ENCODE measurements at places on chromosomes 2 and 18.

- H3K27me3 ChIP-seq = peaks cover 43% of the 10 kb centered on the region
- DNase-seq = no peak
- H3K4me1 ChIP-seq = peaks cover 2% of the 10 kb centered on the region
- H3K27ac ChIP-seq = no peak overlapping the region
These were observed 4.7 kb upstream of the GRHL1 start for GRCh38 chr2:9946818-9947217.

- peaks cover 4% of the 10 kb centered on the region for H3K4me1 ChIP-seq
- H3K36me3 ChIP-seq = no peaks in the 10 kb centered on the region
- no peak overlapping the region for H3K27ac ChIP-seq
- H3K4me3 ChIP-seq = no peak overlapping the region
These were observed 176.0 kb downstream of the SMAD2 start for GRCh38 chr18:47754311-47755101.

- no peak for DNase-seq
- peak overlapping the region; percentile 33 for H3K27ac ChIP-seq
- peaks cover 15% of the 10 kb centered on the region for H3K36me3 ChIP-seq
- peaks cover 21% of the 10 kb centered on the region for H3K4me1 ChIP-seq
- H3K4me3 ChIP-seq = no peak overlapping the region
These were observed 96.4 kb downstream of the RNF144A start for GRCh38 chr2:7013471-7014160.

- peaks cover 22% of the 10 kb centered on the region for H3K4me1 ChIP-seq
- H3K27me3 ChIP-seq = peaks cover 3% of the 10 kb centered on the region
- H3K36me3 ChIP-seq = peaks cover 34% of the 10 kb centered on the region
These were observed 210.9 kb upstream of the SMAD7 start for GRCh38 chr18:49161627-49162026.

- no peaks in the 10 kb centered on the region for H3K27me3 ChIP-seq
- H3K27ac ChIP-seq = peak overlapping the region; percentile 92
- peaks cover 54% of the 10 kb centered on the region for H3K4me1 ChIP-seq
- H3K4me3 ChIP-seq = peak overlapping the region; percentile 81
These were observed 219.4 kb downstream of the LDLRAD4 start for GRCh38 chr18:13437796-13438506.

DNA sequence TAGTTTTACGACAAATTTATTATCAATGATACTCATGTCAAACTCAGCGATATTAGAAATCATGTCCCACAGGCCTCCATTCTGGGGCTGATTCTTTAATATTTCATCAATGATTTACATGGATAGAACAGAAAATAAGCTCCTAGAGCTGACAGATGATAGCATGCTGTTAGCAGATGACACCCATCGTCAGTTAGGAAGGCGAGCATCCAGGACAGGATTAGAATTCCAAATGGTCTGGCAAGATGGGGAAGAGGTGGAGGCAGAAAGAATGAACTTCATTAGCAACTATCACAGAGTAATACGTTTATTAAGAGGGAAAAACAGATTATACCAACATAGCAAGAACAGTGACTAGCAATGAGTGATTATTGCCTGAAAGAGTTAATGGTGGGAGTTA lies 46.2 kb upstream of the ACVR1 start:
- H3K27me3 ChIP-seq = peaks cover 3% of the 10 kb centered on the region
- no peaks in the 10 kb centered on the region for H3K4me1 ChIP-seq
- no peak overlapping the region for H3K4me3 ChIP-seq
- DNase-seq = no peak
- H3K36me3 ChIP-seq = no peaks in the 10 kb centered on the region
- H3K27ac ChIP-seq = no peak overlapping the region

DNA sequence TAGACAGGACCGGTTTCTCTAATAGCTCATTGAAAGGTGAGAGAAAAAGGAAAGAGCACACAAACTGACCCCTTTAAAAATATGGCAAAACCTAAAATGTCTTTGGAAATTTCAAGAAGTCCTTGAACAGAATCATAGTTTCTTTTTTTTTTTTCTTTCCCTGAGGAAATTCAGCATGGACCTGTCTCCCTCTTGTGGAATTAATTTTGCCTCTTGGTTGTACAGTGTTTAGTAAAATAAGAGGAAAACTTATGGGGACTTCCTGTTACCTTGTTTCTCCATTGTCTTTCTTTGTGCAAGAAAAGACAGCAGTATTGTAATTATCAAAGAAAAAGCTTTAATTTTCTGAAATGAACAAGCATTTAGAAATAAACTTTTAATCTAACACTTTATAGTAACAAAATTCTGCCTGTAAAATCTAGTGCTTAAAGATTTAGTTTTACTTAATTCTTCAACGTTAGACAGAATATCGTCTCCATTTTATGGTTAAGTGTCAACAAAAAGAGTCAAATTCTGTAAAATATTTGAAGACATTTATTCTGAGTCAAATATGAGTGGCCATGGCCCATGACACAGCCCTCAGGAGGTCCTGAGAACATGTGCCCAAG lies 176.3 kb upstream of the NABP1 start:
- no peak for DNase-seq
- H3K4me1 ChIP-seq = no peaks in the 10 kb centered on the region
- no peak overlapping the region for H3K4me3 ChIP-seq
- no peaks in the 10 kb centered on the region for H3K36me3 ChIP-seq
- H3K27me3 ChIP-seq = peaks cover 12% of the 10 kb centered on the region

DNA sequence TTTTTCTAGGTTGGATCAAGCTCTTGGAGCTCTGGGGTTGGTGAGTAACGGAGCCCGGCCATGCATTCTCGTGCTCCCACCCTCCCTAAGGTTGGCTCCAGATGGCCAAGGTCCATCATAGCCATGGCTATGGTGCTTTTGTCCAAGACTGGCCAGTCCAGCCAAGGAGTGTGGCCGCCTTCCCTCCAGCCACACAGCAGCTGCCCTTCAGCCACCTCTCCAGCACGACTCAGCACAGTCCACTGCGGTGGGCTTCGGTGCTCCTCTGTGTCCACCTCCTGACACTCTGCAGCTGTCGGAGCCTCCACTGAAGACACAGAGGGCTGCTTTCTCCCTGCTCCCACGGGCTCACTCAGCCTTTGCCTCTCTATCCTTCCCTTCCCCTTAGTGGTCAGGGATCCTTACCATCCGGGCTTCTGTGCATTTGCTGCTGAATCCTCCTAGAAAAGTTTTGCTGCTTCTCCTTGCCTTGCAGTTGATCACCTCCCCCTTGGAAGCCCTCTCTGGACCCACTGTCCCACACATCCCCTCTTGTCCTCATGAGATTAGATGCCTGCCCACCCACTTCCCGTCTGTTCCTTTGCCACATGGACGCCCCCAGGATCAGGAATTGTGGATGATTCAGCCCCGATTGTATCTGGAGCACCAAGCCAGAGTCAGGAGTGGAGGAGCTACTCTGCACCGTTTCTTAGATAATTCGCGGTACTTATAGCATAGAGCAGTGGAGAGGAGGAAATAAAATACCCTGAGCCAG lies 177.1 kb upstream of the COPS8 start:
- DNase-seq = no peak
- H3K36me3 ChIP-seq = no peaks in the 10 kb centered on the region
- no peak overlapping the region for H3K27ac ChIP-seq
- no peaks in the 10 kb centered on the region for H3K27me3 ChIP-seq
- no peak overlapping the region for H3K4me3 ChIP-seq
- H3K4me1 ChIP-seq = no peaks in the 10 kb centered on the region

GRCh38 chr2:172169611-172170010 lies 66.9 kb upstream of the DLX2 start:
- H3K36me3 ChIP-seq = no peaks in the 10 kb centered on the region
- H3K27ac ChIP-seq = no peak overlapping the region
- peaks cover 44% of the 10 kb centered on the region for H3K27me3 ChIP-seq
- no peak for DNase-seq

- DNase-seq = no peak
- H3K27me3 ChIP-seq = peaks cover 6% of the 10 kb centered on the region
- H3K27ac ChIP-seq = no peak overlapping the region
- H3K4me3 ChIP-seq = no peak overlapping the region
- H3K4me1 ChIP-seq = no peaks in the 10 kb centered on the region
These were observed 8.7 kb upstream of the CRYGA start for GRCh38 chr2:208172125-208172524.

- no peak overlapping the region for H3K4me3 ChIP-seq
- DNase-seq = no peak
- H3K27ac ChIP-seq = no peak overlapping the region
- H3K4me1 ChIP-seq = no peaks in the 10 kb centered on the region
- H3K27me3 ChIP-seq = peaks cover 4% of the 10 kb centered on the region
- no peaks in the 10 kb centered on the region for H3K36me3 ChIP-seq
These were observed 171.6 kb downstream of the DDX1 start for GRCh38 chr2:15763106-15763821.

DNA sequence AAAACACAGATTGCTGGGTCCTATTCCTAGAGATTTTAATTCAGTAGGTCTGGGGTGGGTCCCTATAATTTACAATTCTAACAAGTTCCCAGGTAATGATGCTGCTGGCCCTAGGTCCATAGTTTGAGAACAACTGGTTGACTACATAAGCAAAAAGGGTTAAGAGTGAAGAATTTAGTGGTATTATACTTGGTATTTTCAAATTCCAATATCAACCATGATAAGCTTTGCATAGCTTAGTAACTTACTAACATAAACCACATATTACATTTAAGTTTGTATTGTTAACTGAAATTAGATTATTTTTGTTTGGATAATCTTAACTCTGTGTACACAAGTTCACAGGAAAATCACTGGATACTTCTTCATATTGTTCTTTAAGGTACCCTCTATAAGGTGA lies 862.9 kb upstream of the ACVR2A start:
- H3K27ac ChIP-seq = no peak overlapping the region
- H3K4me1 ChIP-seq = no peaks in the 10 kb centered on the region
- no peaks in the 10 kb centered on the region for H3K27me3 ChIP-seq
- DNase-seq = no peak
- no peaks in the 10 kb centered on the region for H3K36me3 ChIP-seq
- no peak overlapping the region for H3K4me3 ChIP-seq

DNA sequence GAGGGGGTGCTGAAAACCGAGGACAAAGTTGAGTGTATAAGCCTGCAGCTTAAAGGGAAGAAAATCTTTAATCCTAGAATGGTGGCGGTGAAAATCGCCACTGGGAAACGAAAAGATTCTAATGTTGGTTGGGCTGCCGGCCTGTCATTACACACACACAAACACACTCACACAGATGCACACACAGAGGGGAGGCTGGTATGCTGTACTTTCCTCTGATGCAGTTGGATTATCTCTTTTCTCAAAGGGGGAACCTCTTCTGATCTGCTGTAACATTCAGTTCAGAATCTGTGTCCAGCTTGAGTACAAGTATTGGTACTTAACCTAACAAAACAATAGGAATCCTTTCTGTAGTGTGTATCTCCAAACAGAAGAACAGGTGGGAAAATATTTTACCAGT lies 39.0 kb downstream of the ANXA4 start:
- H3K36me3 ChIP-seq = peaks cover 29% of the 10 kb centered on the region
- H3K27me3 ChIP-seq = no peaks in the 10 kb centered on the region
- DNase-seq = no peak
- H3K27ac ChIP-seq = no peak overlapping the region
- H3K4me1 ChIP-seq = peaks cover 27% of the 10 kb centered on the region

- no peak overlapping the region for H3K27ac ChIP-seq
- H3K4me1 ChIP-seq = no peaks in the 10 kb centered on the region
- peaks cover 7% of the 10 kb centered on the region for H3K27me3 ChIP-seq
- no peak overlapping the region for H3K4me3 ChIP-seq
- DNase-seq = no peak
These were observed 154.0 kb downstream of the SPP2 start for GRCh38 chr2:234204480-234204879.

DNA sequence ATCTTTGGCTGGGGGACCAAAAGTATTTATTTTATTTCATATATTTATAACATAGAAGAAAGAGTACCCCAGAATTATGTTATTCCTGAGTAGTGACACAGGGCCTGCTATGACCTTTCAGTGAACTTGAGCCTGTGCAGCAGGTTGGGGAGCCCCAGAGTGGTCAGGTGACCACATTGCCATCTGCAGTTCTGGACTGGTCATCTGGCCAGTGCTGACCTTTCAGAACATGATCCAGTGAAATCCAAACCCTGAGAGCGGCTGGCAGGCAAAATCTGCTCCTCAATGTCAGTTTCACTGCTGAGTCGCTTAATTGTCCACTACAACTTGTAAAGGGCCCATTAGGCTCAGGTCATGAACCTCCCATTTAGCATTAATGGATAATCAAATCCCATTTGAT lies 336.7 kb upstream of the KCNH7 start:
- H3K27me3 ChIP-seq = no peaks in the 10 kb centered on the region
- H3K4me3 ChIP-seq = no peak overlapping the region
- H3K4me1 ChIP-seq = no peaks in the 10 kb centered on the region
- DNase-seq = no peak

GRCh38 chr18:79763407-79763806 lies 34.3 kb upstream of the KCNG2 start:
- no peak overlapping the region for H3K4me3 ChIP-seq
- no peaks in the 10 kb centered on the region for H3K4me1 ChIP-seq
- no peak for DNase-seq
- H3K27ac ChIP-seq = no peak overlapping the region
- H3K36me3 ChIP-seq = peaks cover 2% of the 10 kb centered on the region
- H3K27me3 ChIP-seq = peaks cover 2% of the 10 kb centered on the region

DNA sequence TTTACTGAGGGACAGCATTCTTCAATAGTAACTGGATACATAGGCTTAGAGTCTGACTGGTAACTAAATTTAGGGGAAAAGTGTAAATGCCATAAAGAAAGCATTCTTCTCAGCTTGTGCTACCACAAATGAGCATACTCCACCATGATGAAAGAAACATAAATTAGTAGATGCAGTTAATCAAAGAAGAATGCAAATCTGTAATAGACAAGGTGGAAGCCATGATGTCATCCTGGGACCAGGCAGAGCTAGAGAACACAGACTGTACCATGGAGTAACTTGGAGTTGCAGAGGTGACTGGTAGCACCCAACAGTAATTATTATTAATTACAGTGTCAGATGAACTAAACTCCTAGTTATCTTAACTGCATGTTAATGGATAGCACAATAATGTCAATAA lies 51.7 kb downstream of the RBKS start:
- H3K4me3 ChIP-seq = no peak overlapping the region
- peaks cover 7% of the 10 kb centered on the region for H3K27me3 ChIP-seq
- no peaks in the 10 kb centered on the region for H3K36me3 ChIP-seq
- H3K27ac ChIP-seq = no peak overlapping the region
- DNase-seq = no peak

- no peaks in the 10 kb centered on the region for H3K27me3 ChIP-seq
- H3K27ac ChIP-seq = no peak overlapping the region
- H3K36me3 ChIP-seq = no peaks in the 10 kb centered on the region
- no peaks in the 10 kb centered on the region for H3K4me1 ChIP-seq
These were observed 222.2 kb downstream of the C1D start for GRCh38 chr2:67840460-67841068.

DNA sequence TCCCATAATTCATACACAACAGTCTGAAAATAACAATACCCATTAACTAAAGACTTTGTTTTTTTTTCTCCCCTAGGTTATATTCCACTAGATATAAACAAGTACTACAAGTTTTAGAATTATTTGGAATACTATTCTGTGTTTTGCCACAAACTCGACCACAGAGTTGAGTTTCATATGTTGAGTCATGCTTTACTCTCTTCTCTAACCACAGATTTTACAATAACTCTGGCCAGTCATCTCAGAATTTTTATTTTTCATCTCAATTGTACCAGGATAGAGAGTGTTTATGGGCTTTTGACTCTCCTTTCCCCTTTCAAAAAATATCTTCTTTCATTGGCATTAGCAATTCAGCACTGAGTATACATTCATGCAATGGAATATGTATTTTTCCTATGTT lies 348.7 kb upstream of the GALNT5 start:
- H3K27ac ChIP-seq = no peak overlapping the region
- H3K36me3 ChIP-seq = no peaks in the 10 kb centered on the region
- H3K27me3 ChIP-seq = peaks cover 49% of the 10 kb centered on the region
- H3K4me3 ChIP-seq = no peak overlapping the region

Data from T-helper 2 cell treated with Interferon-gamma antibody and Interleukin-4, amounts not matched to agents 5 μg/mL and 100 μg/mL, for 36 hours (primary cell).